ENCODE measurements at places on chromosomes 5 and 9.

- no peak for DNase-seq
Measured at GRCh38 chr5:96931605-96932004, 4.3 kb upstream of the LNPEP start.

DNA sequence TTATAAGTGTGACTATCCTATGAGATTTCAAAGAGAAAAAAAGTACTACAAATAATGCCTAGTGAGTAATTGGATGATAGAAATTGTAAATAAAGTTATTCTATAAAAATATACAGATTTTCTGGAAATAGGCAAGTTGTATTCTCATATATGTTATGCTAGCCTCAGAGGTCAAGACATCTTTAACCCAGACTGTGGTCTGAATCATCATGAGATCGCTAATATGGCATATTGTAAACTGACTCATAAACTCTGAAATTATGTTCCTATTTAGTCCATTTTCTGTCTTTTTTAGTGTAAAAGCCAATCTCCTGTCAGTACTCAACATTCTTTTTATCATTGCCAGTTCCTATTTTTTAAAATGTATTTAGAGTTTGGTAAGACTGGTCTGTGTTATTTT, 14.2 kb downstream of the LOX start:
- DNase-seq, result no peak

GRCh38 chr9:132694144-132694543, 23.9 kb downstream of the GTF3C4 start:
- DNase-seq, result no peak

GRCh38 chr5:14818931-14819790, 52.4 kb downstream of the ANKH start:
- no peak for DNase-seq

DNA sequence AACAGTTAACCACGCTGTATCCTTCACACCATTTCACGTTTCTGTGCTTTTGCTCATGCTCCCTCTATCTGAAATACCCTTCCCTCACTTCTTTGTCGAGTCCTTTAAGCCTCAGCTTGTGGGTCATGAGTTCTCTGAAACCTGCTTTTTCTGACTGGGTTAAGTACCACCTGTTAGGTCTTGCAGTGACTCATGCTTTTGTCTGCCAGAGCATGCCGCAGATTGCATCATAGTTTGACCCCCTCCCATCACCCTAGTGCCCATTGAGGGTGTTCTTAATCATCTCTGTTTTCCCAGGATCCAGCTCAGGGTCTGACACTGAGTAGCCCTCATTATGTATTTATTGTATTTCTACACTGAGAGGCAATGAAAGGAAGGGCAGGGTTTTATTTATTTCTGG, 190.2 kb downstream of the ASTN2 start:
- DNase-seq, result no peak

DNA sequence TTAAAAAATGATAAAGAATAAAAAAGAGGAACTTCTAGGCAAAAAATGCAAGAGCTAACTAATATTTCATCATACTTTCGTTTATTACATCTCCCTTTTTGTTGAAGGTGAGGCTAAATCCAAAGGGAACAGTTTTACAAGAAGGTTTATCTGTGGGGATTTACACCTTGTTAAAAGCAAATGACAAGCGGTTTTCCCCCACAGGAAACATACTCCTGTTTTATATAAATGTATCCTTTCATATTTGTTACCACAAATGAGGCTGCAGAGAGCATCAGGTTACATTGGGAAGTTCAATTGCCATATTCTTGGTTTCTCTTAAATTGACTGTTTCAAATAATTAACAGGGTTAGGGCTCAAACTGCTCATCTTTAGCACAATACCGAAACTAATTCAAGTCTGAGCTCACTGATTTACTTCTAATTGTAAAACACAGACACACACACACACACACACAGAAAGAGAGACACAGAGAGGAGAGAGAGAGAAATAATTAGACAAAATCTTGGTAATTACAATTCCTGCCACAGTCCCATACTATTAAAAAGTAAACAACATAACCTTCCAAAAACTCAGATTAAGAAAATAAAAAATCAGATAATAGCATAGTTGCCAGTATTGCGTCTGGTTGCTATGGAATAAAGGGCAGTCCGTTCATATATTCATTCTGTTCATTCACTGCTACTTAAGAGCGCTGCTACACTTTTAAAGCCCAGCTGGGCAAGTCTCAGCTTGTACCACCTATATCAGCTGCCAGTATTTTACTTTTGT, 17.1 kb downstream of the RFX3 start:
- DNase-seq, result no peak

GRCh38 chr5:158758675-158759074, 341.0 kb downstream of the EBF1 start:
- no peak for DNase-seq

- peak; percentile 82 for DNase-seq
Measured at GRCh38 chr9:128149001-128149701, at the start of gene LCN2. Gene LCN2, plus strand, starts transcription at chr9:128149453. Its CDS starts 73 bp downstream, at chr9:128149526.

DNA sequence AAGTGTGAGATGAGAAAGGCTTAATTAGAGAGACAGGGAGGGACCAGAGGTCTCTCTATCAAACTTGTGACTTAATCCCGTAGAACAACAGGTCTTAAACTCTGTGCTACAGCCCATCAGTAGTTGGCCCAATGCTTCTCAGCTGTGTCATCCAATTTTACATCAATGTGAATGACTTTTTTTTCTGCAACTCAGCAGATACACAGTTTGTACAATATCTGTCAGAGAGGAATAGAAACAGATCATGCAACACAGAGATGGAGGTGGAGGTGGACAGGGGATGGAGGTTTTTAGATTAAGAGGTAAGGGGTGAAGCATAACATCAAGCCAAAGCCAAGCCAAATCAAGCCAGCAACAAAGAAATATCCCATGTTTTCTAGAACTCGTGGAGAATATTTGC, 43.0 kb downstream of the FBXW11 start:
- no peak for DNase-seq

- no peak for DNase-seq
Measured at GRCh38 chr5:119274030-119274766, 81.6 kb upstream of the TNFAIP8 start.

DNA sequence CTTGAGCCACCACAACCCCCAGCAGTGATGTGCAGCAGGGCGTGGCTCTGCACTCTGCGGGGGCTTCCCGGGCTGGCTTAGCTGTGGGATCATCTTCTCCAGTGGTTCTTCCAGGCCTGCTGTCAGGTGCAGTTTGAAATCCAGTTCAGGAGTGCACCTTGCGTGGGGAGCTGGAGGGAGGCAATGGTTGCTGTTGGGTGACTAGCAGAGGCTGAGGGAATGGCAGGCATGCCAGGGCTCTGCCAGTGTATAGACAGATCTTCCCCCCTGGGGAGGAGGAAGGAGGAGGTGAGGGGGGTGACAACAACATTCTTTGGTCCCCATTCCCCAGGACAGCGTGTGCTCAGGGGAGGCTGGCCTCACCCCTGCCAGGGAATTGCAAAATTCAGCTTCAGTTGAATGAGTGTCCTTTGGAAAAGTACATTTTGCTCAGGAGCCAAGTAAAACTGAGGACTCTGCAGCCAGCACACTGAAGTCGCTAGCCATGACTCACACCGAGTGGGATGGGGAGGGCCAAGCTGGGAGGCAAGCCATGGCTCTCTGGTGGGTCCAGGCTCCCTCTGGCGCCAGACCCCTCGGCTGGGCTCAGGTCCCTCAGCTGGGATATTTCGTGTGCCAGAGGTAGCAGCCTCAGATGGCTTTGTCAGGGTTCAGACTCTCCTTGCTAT, 35.0 kb downstream of the ERGIC1 start:
- DNase-seq, result peak; percentile 88

GRCh38 chr5:15946026-15946425, 233.6 kb downstream of the MARCHF11 start:
- no peak for DNase-seq

DNA sequence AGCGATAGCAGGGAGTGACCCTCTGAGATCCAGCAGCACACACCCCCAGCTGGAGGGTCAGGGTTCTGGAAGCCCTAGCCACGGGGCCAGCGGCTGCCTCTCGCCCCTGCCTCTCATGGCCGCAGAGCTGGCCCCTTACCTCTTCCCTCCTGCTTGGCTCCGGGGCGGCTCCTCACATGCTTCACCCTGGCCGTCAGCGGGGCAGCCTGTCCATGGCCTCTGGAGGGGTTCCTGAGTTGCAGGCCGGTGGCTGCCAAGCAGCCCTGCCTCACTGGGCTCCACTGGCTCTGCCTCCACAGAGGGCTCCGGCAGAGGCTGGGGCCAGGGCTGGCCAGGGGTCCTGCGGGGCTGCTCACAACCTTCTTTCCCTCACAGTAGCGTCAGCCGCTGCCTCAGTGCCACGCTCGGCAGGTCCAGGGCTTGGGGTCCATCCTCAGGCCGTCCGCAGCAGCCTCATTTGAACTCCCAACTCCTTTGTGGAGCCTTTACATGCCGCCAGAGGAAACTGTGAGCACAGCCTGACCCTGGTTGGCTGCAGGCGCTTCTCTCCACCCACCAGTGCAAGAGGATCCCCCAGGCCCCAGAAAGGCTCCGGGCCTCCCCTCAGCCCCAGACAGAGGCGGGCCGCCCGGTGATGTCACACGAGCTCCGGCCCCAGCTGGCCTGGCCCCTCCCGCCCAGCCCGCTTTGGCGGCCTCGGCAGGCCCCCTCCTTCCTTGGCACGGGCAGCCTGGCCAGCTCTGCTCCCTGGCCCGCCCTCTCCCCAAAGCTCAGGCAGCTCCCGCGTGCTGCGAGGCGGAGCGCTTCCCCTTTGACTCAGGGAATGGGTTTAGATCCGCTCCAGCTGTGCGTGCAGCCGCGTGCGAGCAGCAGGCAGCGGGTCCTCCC, at the start of gene ANGPTL2:
Gene ANGPTL2 (minus strand): TSS at position 460 of the 888 bp plus-strand sequence. CDS start 13,904 bp downstream, outside the sequence.
- DNase-seq, result peak; percentile 62

DNA sequence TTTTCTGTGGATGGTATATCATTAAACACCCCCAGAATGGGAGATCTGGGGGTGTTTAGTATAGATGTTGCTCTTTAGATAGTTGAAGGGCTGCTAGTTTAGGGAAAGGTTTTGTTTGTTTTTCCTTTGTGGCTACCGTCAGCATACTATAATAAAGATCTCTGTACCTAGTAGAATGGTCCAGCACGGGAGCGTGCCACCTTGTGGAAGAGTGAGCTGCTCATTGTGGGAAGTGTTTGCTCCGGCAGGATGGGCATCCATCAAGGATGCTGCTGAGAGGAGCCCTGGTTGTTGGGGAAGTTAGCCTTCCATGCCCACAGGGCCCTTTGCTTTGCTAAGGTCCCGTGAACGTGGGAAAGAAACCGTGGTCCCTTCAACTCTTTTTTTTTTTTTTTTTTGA, 113.1 kb downstream of the LIFR start:
- DNase-seq, result no peak

- DNase-seq, result no peak
Measured at GRCh38 chr9:15300218-15300617, 6.8 kb downstream of the TTC39B start.

DNA sequence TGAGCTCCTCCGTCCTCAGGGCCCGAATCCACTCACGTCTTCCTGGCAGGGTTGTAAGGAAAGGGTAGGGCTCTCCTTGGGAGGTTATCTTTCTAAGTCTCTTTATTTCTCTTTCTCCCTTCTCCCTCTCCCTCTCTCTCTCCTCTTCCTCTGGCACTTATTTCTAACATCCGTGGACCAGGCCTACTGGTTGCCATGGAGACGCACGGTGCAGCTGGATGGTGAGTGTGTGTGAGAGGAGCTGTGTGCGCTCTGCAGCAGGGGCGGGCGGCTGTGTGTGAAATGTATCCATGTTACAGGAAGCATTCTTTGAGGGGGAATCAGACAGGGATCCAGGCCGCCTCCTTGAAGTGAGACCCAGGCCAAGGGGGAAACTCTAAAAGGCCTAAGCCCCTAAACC, 32.2 kb downstream of the PCDH1 start:
- no peak for DNase-seq

DNA sequence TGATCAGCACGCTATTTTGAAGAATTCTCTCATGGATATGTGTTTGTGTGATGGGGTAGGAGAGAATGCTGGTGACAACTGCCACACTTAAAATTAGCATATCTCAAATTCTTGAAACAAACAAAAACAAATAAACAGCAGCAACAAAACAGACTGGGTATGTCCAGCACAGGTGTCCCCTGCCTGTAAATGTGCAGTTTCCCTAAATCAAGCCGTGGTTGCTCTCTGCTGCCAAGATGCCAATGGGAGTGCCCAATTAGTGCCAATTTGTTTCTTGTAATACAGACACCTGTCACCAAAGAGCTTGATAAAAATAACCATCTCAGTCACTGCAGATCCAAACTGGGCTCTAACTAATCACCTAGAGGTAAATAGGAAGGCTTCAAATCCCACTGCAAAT, 144.2 kb upstream of the SMARCA2 start:
- DNase-seq, result no peak
